Endothelial cell (in vitro differentiated cells): ENCODE measurements at places on chromosomes 3 and 15.

DNA sequence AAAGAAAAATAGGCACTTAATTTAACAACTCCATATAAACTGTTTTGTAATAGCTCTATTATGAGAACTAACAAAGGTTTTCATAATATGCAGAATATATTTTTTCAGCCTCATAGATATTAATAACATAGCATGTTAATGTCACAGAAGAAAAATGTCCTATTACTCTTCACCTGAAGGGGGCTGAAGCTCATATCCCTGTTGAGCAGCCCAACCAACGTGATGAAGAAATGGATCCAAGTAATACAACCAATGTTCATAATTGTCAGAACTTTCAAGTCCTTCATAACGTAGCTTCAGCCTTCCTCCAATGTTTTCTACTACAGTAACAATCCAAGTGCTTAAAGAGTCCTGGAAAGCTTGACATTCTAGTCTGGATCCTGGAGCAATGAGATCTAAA, 34.5 kb upstream of the STIMATE start:
- DNase-seq = no peak

GRCh38 chr15:64009798-64010261, 36.5 kb downstream of the DAPK2 start:
- DNase-seq = no peak

GRCh38 chr3:121488628-121489027, 57.2 kb downstream of the POLQ start:
- DNase-seq = no peak

- no peak for DNase-seq
Observed at GRCh38 chr3:115428841-115429240, 194.5 kb upstream of the GAP43 start.

DNA sequence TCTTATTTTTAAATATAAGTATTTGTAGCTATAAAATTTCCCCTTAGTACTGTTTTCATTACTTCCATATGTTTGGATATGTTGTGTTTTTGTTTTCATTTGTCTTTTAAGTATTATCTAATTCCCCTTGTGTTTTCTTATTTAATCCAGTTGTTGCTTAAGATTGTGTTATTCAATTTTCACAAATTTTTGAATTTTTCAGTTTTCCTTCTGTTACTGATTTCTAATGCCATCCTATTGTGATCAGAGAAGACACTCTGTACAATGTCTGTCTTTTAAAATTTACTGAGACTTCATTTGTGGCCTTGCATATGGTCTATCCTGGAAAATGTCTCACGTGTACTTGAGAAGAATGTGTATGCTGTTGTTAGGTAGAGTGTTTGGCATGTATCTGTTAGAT, 795.6 kb upstream of the CFAP20DC start:
- no peak for DNase-seq

DNA sequence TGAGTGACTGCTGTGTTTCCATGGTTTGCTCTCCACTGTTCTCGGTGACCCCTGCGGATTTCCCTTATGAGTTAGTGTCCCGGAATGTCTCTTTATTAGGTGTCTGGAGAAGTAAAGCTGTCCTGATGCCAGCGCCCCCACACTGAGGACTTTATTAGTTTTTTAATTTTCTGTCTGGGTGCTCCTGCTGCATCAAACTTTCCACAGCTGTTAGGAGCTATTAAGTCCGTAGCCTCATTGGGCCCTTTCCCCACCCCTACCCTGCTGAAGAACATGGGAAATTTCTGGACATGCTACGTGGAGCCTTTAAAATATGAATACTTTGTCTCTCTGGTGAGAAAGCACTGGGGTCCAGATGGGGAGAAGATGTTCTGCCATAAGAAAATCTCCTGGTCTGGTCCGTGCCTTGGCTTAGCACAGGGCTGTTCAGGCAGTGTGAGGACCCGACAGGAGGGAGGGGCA, 161.7 kb upstream of the HES1 start:
- DNase-seq = no peak

- DNase-seq = no peak
Observed at GRCh38 chr3:114556657-114557213, 262.9 kb downstream of the TIGIT start.

- DNase-seq = peak; percentile 69
Observed at GRCh38 chr3:177345049-177345972, 148.0 kb upstream of the TBL1XR1 start.

- DNase-seq = no peak
Observed at GRCh38 chr3:125662675-125663074, 67.4 kb upstream of the OSBPL11 start.

DNA sequence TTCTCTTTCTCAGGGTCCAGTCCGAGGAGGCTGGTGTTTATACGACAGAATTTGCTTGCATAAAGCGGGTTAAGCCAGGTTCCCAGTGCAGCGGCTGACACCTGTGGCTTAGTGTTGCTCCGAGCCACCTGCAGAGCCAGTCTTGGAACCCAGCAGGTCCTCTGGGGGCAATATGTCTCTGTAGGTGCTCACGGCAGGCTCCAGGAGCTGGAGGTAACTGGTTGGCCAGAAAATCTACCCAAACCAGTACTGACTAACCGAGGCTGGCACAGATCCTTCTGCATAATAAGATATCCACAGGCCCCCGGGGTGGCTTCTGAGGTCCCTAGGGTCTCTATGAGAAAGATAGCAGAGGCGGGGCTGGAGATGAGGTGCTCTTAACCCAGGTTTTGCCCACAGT, 3.2 kb downstream of the MGLL start:
- no peak for DNase-seq

- no peak for DNase-seq
Observed at GRCh38 chr15:46672041-46672440, 1037.2 kb downstream of the SQOR start.

GRCh38 chr15:40323953-40324937, 753 bp downstream of the INAFM2 start:
- no peak for DNase-seq

DNA sequence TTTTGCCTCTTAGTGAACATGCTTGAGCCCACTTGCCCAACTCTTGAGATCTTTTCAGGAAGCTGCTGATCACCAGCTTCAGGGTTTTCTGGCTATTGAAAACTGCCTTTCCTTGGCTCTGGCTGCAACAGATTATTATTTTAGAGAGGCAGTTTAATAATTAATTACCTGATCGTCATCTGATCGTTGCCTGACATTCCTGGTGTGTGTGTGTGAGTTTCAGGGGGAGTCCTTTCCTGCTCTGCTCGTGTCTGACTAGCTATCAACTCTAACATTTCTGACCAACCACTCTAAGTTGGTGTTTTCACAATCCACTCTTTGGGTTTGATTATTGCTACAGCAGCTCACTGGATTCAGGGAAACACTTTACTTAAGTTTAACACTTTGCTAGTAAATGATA, 84.3 kb upstream of the SPATA16 start:
- DNase-seq = no peak

- no peak for DNase-seq
Observed at GRCh38 chr15:50431204-50431603, 7.0 kb downstream of the USP8 start.

DNA sequence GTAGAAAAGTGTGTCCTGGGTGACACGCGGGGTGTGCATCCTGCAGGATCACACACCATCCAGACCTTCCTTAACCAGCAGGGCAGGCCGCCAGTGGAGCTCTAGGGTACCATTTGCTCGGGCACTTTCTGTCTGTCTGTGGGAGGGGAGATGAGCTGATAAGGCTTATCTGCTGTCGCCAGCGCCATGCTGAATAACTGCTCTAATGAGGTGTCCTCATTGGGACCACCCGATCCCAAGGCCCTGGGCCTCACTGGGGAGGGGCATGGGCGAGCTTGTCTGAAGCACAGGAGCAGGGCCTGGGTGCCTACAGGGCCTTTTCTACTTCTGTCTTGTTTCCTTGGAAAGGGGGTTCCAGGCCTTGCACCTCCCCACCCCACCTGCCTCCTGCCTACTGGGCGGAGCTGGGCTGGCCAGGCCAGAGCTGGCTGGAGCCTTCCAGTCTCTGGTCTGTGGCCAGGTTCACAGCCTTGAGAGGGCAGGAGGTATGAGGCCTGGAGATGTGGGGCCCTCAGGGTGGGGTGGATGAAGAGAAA, 2.5 kb upstream of the GATA2 start:
- DNase-seq = no peak

GRCh38 chr3:151599103-151599672, 134.5 kb upstream of the AADACL2 start:
- no peak for DNase-seq

GRCh38 chr3:43180027-43180426, 74.1 kb upstream of the POMGNT2 start:
- DNase-seq = no peak

DNA sequence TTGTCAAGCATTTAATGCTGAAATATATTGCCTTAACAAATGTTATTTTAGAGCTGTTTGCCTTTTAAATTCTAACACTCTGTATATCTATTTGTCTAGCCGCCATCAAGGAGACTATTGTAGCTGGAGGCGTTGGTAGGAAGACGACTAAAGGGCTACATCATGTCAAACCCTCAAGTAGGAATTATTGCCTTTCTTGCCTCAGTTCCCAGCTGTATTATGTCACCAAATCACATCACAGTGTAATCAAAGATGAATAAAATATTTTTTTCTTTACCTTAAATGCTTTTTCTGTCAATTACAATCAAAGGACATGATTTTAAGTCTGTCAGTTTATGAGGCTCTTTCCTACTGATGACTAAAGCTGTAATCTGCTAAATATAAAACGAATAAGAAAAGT, 233.1 kb downstream of the ZIC4 start:
- DNase-seq = no peak

DNA sequence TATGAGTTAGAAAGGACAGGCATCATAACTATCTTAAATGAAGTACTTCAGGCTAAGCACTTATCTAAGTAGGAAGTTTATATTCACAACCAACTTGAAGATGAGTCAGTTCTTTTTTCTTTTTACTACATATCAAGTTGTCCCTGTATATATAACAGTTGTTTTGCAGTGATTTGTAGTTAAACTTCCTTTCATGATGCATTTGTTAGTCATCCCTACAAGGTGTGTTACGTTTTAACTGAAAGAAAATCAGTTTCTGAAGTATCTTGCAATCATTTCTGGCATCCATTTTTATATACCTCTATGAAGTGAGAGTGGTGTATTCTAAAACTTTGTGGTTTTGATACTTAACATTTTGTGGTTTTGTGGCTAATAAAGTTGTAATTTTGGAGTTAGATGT, 46.1 kb downstream of the ZFAND6 start:
- DNase-seq = no peak

DNA sequence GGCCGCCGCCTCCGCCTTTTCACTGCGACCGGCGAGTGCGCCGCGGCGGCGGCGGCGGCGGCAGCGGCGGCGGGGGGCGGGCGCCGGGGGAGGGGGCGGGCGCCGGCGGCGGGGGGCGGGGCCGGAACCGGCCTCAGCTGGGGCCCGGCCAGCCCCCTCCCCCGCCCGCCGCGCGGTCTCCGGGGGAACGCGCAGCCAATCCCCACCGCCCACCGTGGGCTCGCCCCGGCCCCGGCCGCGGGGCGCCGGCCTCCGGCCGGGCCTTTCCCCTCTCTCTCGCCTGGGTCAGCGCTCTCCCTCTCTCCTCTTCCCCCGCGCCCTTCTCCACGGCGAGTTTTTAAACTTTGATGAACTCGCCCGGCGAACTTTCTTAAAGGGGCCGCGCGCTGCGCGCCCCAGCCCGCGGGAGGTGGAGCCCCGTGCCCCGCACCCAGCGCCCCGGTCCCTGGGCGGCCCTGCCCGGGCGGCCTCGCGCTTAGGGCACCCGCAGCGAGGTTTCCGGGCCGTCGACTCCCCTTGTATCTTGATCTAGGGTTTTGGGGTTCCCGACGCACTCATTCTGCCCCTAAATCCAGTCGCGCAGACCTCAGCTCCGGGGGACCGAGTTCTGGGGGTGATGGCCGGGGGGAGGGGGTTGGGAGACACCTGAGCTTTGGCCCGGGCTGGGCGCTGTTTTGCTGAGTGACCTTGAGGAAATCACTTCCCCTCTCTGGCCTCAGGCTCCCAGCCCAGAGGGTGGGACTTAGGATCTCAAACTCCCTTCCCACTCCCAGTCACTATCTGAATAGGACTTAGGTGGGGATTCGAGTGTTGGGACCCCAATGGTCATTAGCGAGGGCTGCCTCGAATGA, at the start of gene RBPMS2:
RBPMS2 (minus strand) TSS at position 39 of the 851 bp plus-strand sequence. CDS start 270 bp downstream, outside the sequence.
- peak; percentile 26 for DNase-seq

DNA sequence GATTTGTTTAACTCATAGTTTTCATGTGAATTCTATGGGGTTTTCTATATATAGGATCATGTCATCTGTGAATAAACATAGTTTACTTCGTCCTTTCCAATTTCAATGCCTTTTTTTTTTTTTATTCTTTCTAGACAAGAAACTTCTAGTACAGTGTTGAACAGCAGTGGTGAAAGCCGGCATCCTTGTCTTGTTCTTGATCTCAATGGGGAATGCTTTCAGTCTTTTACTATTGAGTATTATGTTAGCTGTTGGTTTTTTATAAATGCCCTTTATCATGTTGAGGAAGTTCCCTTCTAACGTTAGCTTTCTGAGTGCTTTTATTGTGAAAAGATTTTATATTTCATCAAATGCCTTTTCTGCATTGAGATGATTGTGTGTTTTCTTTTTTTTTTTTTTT, 69.0 kb downstream of the SLMAP start:
- DNase-seq = no peak

DNA sequence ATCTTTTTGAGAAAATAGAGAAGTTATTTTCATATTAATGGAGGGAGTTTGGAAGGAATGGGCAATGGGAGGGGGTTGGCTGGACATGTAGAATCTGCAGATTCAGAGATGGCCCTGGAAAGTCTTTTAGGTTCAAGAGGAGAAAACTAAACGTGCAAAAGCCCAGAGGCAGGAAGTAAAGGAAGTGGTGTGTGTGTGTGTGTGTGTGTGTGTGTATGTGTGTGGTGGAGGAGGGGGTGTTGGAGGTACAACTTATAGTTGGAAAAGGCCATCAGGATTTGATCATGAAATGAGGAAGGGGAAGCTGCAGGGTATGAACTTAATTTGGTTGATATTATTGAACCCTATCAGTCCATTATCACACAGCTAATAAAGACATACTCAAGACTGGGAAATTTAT, 5.6 kb upstream of the LPP start:
- DNase-seq = no peak

GRCh38 chr15:89155122-89155521, 66.3 kb downstream of the RLBP1 start:
- no peak for DNase-seq

GRCh38 chr15:40902605-40903561, 8.6 kb downstream of the VPS18 start:
- DNase-seq = no peak

GRCh38 chr3:38969317-38970235, 82.2 kb downstream of the SCN11A start:
- DNase-seq = no peak
